NCI-H146 (cell line): ENCODE measurements at places on chromosomes 16 and 17.

DNA sequence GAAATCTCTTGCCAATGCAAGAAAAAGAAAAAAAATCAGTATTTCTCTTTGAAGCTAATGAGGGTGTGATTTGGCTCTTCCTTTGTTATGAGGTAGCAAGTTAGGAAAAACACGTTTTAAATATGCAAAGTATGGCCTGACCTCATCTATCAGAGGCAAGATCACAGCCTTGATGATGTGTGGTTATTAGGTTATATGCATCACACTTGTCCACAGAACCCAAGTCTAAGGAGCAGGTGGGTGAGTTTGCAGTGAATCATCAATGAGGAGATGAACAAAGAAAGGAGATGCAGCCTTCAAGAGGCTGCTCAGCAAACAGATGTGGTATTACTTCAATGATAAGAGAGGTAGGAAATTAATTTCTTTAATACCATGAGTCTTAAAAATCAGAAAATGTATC lies 594.8 kb upstream of the CDH5 start:
- no peak for DNase-seq

- DNase-seq: peak; percentile 42
Observed at GRCh38 chr16:12027558-12028287, 51.2 kb downstream of the SNX29 start.

- DNase-seq: no peak
Observed at GRCh38 chr17:40071313-40072039, 8.7 kb downstream of the THRA start.

DNA sequence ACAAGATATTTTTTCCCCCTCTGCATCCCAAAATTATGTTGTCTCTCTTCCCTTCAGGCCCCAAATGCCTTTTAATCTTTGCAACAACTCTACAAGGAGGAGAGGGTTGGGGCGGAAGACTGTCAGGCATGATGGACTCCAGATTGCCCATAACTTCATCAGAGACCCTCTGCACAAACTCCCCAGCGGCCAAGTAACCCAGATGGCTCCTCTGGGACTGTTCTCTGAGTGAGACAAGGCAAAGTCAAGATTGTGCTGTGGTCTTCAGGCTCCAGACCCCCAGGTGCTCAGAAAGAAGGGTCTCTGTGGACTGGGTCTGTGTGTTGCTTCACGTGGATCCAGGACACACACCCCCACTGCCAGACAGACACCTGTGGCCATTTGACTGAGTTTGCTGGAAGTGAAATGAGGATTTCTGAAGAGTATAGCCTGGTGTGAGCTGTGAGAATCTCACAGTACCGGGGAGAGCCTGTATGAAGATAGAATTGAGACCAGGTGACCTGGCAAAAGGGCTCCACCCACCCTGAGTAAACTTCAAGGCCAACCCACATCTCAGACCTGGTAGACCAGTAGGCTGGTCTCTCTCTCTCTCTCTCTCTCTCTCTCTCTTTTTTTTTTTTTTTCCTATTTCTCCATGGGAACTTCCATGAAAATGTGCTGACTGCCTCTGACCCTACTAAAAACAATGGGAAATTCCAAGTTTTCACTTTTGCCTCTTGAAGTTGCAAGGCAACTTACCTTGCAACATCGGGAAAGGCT lies 354.1 kb downstream of the SOX9 start:
- DNase-seq: no peak

DNA sequence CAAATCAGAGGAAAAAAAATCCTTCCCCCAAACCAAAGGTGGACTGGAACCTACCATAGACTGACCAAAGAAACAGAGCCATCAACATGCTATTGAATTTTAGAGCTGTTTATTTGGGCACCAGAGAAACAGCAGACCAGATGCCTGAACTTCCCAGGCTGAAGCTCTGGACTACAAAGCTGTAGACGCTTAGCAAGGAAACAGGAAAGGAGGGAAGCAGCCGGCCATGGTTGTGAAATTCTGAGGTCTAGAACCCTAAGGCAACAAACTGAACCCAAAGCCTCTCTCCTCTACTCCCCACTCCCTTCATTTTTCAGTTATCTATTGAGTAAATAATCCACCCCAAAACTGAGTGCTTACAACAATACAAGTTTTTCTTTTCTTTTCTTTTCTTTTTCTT lies 45.4 kb upstream of the MEIOC start:
- DNase-seq: no peak

GRCh38 chr17:36673637-36674277 lies 72.4 kb downstream of the MRM1 start:
- DNase-seq: no peak

DNA sequence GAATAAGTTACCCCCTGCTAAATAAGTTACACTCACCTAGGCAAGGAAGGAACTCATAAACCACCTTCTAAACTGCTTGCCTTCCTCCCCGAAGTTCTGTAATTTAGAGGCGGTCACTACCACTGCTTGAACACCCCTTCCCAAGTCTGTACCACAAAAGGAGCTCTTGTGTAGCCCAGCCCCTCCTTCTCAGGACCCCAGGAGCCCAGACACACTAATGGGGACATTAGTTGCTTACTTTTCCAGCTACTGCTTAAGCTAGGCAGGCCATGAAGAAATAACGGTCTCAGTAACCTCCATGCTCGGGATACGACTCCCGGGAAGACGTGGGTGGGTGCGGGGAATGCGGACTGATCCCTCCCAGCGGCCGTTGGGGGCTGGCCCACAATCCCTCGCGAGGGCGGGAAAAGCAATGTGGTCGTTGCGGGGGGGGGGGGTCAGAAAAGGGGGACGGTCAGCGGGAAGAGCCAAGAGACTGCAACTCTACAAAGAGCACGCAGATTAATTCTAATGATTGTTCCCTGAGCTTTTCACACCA lies at the start of gene TEX14:
TEX14 (minus strand) TSS at position 345 of the 538 bp plus-strand sequence. CDS start 40,044 bp downstream, outside the sequence.
- DNase-seq: no peak

DNA sequence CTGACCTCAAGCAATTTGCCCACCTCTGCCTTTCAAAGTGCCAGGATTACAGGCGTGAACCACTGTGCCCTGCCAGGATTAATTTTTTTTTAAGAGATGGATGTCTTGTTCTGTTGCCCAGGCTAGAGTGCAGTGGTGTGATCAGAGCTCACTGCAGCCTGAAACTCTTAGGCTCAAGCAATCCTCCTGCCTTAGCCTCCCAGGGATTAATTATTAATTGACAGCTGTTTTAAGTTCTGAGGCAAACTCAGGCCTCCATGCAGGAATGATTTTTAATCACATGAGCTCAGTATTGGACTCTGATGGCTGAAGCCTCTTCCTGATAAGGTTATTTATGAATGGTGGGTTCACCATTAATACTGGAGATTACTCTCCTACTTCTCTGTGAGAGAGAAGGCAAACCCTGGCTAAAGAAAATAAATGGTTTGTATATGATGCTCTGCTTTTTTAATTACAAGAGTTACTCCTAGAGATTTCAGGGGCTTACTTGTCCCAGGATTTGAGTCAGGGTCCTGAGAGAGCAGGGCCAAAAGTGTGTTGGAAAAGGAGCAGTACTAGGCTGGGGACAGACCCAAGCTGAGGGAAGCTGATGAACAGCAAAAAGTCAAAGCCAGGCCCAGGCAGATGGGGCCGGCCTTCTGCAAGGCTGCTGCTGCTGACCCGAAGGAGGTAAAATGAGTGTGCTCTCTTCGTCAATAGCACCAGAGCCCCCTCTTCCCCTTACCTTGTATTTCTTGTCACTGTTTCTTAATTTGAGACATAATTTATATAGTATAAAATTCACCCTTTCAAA lies 56.9 kb upstream of the HAS3 start:
- DNase-seq: no peak
